ENCODE measurements at places on chromosomes 12 and 14.
A peak's percentile ranks its signal among the peaks of the same experiment; 100 is the strongest.

DNA sequence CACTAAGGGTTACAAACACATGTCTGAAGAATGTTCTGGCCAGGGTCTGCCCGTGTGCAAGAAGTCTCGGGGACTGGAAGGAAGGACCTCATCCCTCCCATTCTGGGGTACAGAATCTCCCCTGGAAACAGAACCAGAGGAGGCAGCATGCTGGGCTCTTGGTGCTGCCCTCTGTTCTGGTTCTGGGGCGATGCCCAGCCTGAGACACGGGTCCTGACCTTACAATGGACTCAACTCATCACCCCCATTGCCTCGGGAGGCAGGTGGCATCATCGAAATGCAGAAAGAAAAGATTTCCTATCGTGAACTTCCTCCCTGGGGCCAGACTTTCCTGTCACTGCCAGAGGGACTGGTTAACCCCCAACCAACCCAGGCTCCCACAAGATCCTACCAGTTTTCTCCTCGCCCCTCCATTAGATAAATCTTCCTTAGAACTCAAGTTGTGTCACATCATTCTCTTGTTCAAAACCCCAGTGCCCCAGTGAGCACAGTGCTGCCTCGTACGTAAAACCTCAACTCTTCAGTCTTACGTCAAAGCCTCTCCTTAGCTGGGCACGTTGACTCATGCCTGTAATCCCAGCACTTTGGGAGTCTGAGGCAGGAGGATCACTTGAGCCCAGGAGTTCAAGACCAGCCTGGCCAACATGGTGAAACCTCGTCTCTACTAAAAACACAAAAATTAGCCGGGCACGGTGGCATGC, 52.1 kb downstream of the PSMA6 start:
- no peak for DNase-seq

DNA sequence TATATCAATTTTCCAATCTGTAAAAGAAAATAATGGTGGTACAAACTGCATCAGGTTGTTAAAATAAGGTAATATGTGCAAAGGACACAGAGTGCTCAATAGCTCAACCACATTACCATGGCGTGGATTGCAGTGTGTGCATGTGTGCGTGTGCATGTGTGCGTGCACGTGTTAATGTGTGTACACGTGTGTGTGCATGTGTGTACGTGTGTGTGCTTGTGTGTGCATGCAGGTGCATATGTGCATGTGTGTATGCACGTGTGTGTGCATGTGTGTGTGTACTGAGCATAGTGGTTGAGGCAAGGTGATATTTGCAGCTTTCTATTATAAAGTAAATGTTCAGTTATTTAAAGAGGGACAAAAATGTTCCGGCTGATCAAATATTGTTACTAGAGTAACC, 115.6 kb downstream of the NT5DC3 start:
- DNase-seq = no peak

GRCh38 chr14:94540031-94540794, 21.0 kb upstream of the SERPINA4 start:
- DNase-seq = no peak

DNA sequence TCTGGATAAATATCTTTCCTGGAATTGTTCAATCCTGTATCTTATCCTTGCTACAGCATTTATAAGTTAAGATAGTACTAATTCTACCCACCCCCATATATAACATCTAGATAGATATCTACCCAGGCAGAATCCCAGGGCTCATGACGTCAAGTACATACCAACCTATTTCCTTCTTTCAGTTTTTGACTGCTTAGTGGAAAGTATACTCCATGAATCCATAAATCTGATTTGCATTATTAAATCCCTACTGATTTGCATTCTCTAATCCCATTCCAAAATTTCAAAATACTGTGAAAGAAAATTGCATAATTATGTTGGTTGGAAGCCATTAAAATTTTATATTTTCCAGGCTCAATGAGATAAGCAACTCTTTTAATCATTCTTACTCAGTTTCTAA, 111.7 kb downstream of the KITLG start:
- no peak for DNase-seq

GRCh38 chr14:77921818-77922217, 121.9 kb downstream of the ADCK1 start:
- no peak for DNase-seq

DNA sequence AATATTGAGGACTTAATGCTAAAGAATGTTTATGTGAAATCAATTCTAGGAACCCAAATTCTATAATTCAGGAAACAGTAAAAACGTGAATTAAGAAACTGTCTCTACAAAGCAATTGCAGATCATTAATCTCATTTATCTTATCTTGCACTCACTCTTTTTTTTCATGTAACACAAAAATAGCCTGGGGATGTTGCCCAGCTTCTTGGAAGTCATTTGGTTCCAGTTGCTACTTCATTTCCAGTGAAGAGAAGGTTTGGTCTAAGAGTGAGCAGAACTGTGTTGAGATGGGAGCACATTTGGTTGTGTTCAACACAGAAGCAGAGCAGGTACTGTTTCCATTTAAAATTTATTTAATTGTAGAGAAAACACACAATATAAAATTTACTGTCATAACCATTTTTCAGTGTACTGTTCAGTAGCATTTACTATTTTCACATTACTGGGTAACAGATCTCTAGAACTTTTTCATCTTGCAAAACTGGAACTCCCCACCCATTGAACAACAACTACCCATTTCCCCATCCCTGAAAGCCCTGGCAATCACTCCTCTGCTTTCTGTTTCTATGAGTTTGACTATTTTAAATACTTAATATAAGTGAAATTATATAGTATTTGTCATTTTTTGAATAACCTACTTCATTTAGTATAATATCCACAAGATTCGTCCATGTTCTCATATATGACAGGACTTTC, 9.7 kb downstream of the CLEC6A start:
- DNase-seq = no peak

- DNase-seq = no peak
Observed at GRCh38 chr12:22231836-22232235, 102.7 kb downstream of the ST8SIA1 start.

GRCh38 chr12:1801303-1801975, 18.9 kb upstream of the LRTM2 start:
- DNase-seq = no peak

GRCh38 chr12:132858718-132859266, 28.6 kb downstream of the CHFR start:
- no peak for DNase-seq

GRCh38 chr14:95237958-95238340, 80.6 kb upstream of the DICER1 start:
- no peak for DNase-seq

GRCh38 chr14:23186913-23187654, 3.6 kb upstream of the SLC7A8 start:
- peak; percentile 64 for DNase-seq

DNA sequence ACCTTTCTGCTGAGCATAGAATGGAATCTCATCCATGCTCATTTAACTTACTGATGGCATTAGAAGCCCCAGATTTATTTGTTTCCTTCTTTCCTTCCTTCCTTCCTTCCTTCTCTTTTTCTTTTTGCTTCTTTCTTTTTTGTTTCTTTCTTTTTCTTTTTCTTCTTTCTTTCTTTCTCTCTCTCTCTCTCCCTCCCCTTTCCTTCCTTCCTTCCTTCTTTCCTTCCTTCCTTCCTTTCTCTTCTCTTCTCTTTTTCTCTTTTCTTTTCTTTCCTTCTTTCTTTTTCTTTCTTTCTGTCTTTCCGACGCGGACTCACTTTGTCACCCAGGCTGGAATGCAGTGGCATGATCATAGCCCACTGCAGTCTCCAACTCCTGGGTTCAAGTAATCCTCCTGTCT, 55.9 kb downstream of the C12orf75 start:
- no peak for DNase-seq

Measured in astrocyte of the cerebellum (primary cell).